ENCODE measurements at places on chromosomes 11 and 22.

DNA sequence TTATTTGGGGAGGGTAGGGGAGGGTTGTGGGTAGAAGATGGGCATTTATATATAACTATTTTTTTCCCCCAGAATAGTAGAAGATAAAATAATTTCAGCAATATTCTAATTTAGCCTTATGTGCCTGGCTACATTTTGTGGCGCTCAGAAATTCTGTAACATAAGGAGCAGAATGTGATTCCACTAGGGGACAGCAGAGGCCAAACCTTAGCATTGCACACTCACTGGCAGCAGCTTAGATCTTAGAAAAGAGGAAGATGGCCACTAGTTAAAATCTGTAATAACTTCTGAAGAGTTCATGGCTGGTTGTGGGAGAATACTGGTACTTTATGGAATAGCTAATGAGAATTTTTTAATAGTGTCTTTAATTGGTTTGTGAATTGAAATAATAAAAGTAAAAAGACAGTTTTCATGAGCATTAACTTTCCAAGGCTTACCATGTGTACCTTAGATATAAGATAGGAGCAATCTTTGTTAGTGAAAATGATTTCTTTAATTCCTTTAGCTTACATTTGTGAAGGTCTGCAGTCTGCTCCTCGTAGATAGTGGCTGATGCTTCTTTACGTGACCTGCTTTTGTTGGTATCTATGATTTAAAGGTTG, 33.1 kb downstream of the DDX10 start:
- peak; percentile 63 for DNase-seq

DNA sequence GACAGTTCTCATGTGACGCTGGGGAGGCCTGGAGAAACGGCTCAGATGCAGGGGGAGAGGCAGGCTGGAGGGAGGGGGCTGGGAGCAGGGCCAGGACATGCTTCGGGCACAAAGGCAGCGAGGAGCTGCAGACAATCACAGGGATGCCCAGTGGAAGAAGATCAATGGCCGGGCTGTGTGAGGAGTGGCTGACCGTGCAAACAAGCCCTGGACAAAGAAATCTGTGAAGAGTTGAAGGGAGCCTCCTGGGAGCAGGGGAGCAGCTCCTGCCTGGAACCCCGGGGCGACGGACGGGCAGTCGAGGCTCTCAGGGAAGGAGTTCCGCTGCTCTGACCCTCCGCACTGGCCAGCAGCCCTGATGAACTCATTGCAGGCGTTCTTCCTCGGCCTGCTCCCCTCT, 126.7 kb upstream of the B3GAT1 start:
- DNase-seq = no peak

- DNase-seq = no peak
Measured at GRCh38 chr11:113329725-113330124, 15.3 kb downstream of the TTC12 start.

GRCh38 chr11:85109141-85109540, 518.0 kb downstream of the DLG2 start:
- DNase-seq = no peak

DNA sequence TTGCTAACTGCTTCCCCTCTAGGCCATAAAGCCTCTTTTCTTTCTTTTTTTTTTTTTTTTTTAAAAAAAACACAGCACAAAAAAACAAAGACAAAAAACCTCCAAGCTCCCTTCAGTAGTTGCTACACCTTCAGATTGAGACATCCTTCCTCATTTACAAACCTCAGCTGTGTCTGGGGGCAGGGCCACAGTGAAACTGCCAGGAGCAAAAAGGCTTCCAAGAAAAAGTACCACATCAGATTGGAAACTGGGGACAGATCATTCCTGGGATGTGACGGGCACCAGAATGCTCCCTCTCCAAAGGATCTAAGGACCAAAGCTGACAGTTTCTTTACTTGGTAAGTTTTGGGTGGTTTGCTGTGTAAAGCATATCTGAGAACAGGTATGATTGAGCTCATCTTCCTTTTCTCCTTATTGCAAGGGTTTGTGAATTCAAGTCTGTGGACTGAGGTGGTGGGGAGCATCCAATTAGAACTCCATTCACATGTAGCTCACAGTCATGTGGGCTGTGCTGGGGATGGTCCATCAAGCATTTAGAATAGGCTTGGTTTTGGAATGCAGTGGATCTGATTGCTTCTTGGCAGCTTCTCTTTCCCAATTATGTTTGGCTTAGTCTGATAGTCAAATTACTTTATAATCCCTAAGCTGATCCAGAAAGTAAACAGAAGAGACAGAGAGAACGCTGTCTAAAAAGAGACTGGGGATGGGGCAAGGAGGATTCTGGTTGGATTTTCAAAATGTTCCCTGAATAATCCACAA, 705 bp downstream of the BBOX1 start:
- no peak for DNase-seq

DNA sequence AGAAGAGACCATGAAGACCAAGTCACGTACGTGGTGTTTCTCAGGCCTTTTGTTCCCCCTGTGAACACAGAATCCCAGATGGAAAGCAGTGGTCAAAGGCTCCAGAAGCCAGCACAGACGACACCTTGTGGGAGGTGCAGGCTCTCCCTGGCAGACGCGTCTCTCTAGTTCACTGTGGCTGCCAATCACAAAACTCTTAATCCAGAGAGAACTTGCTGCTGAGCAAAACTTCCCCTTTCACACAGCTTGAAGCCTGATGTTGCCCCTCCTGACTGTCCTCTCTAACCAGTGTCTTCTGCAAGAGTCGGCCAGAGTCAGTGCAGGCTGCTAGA, 67.1 kb downstream of the PIWIL3 start:
- no peak for DNase-seq

DNA sequence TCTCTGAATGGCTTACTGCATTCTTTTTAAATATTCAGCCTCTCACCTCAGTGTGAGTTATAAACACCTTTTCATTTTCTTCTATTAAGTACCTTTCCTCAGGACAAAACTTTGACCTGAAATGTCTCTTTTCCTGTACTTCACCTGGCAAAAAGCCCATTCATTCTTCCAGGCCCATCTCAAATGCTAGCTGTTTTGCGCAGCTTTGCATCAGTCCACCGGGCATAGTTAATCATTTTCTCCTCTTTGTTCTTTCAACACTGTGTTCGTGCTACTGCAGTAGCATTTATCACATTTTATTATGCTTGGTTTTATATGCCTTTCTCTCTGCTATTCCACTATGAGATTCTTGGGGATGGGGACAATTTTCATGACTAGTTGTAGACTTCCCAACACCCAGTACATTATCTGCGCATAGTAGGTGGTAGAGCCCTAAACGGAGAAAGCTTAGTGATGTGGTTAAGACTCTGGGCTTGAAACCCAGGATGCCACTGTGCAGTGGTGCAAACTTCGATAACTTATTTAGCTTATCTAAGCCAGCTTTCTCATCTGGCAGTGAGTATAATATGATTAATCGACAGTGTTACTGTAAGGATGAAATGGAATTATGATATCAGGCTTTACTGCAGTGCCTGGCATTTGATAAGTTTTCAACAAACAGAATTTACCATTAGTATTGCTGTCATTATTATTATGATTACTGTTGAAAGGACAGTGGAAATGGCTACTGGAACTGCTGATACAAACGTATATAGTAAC, 695.7 kb downstream of the NELL1 start:
- DNase-seq = no peak

- DNase-seq = no peak
Measured at GRCh38 chr11:108774037-108774730, 109.3 kb downstream of the DDX10 start.

GRCh38 chr11:129644326-129644725, 171.3 kb upstream of the TMEM45B start:
- no peak for DNase-seq

DNA sequence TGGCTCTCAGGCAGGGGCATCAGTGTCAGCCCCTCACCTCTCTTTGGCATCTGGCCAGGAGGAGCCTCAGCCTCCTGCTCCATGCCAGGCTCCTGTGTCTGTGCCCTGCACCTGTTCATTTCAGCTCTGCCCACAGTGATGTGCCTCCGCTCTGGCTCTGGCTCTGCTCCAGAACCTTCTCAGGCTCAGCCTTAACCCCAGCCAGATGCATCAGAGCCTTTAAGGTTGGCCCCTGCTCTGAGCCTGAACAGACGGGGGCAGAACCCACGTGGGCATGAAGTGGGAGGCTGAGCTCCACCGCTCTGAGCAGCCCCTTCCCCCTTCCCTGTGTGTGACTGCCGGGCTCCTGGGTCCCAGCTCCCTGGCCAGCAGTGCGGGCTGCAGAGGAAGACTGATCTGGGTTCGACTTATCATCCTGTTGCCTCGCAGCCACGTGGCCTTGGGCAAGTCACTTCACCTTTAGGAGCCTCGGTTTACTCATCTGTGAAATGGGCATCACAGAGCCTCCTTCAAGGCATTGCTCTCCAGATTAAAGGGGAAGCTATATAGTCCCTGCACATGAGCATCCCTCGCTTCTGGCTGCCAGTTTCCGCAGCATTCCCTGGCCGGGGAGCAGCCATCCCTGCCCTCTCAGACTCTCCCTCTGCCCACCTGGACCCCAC, 44.7 kb upstream of the RTL6 start:
- no peak for DNase-seq

GRCh38 chr22:42399315-42400271, 32.6 kb downstream of the NFAM1 start:
- DNase-seq = peak; percentile 37

GRCh38 chr11:127383026-127383425, 382.5 kb upstream of the KIRREL3 start:
- no peak for DNase-seq

DNA sequence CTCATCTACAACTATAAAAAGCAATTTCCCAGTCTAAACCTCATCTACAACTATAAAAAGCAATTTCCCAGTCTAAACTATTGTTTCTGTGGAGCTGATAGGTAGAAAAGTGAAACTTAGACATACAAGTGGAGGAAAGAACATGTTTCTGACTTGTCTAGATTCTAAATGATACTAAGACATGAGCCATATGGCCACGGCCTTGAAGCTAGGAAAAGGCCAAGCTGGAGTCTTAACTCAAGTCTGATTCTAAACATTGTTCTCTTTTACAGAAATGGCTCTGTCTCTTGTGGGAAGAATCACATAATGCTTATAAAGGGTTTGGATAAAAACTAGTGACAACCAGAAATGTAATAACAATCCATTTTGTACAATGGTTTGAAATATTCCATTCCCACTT, 43.8 kb upstream of the LARGE1 start:
- no peak for DNase-seq

DNA sequence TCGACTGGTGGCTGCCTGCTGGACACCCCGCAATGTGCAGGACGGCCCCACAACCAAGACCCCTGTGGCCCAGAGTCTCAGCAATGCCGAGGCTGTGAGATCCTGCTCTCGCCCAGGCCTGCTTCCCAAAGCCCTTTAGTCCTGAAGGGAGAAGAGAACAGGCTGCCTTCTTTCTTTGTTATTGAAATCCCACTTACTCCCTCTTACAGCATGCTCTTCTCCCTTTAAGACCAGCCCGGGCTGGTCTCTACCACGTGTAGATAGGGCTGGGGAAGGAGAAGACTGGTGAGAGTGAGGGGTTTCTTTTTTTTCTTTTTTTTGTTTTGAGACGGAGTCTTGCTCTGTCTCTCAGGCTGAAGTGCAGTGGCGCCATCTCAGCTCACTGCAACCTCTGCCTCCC, 21.3 kb downstream of the TMEM45B start:
- DNase-seq = no peak

- no peak for DNase-seq
Measured at GRCh38 chr11:125333354-125334073, 162.6 kb downstream of the FEZ1 start.

GRCh38 chr11:44564670-44565210, 723 bp upstream of the CD82 start:
- no peak for DNase-seq

DNA sequence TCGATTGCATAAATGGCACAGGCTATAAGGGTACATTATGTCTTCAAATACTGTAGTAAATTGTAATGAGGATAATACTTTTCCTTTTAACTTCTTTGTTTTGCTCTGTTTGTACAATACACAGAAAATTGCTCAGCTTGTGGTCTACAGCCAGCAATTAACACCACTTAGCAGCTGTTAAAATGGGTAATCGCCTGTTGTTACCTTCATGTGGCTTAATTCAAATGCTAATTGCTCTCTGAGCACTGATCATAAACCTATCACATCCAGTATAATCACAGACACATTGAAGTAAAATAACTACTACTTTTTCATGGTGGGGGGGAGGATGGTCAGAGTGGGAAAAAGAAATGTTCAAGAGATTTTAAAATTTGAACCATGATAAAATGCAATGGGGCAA, 1164.1 kb upstream of the CNTN5 start:
- DNase-seq = no peak

GRCh38 chr11:71482746-71483364, 29.9 kb downstream of the NADSYN1 start:
- no peak for DNase-seq

- peak; percentile 51 for DNase-seq
Measured at GRCh38 chr11:62988276-62988675, 3.5 kb upstream of the SLC22A6 start.

DNA sequence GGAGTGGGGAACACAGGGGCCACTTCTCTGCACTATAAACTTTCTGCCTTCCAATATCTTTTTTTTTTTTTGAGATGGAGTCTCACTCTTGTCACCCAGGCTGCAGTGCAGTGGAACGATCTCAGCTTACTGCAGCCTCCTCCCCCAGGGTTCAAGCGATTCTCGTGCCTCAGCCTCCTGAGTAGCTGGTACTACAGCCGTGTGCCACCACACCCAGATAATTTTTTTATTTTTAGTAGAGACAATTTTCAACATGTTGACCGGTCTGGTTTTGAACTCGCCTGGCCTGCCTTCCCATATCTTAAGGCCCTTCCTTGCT, 1.7 kb downstream of the SLC3A2 start:
- no peak for DNase-seq

GRCh38 chr22:38205261-38206128, 3.7 kb downstream of the MAFF start:
- no peak for DNase-seq

- no peak for DNase-seq
Measured at GRCh38 chr11:49424136-49424535, 215.7 kb upstream of the FOLH1 start.

DNA sequence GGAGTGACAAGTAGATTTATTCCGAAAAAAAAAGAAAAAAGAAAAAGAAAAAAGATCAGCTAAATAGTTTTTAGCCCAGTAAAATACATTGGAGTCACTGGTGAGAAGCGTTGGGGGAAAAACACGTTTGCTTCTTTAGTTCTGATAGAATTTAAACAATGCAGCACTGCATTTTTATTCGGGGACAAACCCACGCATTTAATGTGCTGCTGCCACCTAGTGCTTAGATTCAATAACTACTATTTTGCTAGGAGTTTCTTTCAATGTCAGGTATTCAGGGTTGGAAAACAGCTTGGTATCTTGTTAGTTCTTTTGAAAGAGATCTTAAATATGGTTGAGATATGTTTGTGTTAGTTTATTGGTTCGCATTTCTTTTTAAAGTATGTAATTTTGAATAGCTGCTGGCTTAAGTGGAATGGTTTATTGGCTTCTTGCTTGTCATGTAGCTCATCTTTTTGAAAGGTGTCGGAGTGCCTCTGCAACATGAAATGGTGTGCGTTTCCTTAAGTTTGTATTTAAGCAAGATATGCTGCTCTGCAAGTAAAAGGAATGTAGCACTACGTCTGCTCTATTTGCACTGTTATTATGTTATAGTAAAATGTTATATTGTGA, 41.9 kb downstream of the SVIP start:
- DNase-seq = peak; percentile 20

- DNase-seq = no peak
Measured at GRCh38 chr11:117912497-117912896, 16.7 kb downstream of the TMPRSS13 start.
